Type B pancreatic cell (in vitro differentiated cells): ENCODE measurements at places on chromosomes 12 and 14. TPM values are rescaled to one million over a fixed set of nuclear protein-coding genes. Genes with fewer than 3 reads are reported as not detected.

- DNase-seq = no peak
- H3K4me1 ChIP-seq = no peaks in the 10 kb centered on the region
- no peak overlapping the region for H3K27ac ChIP-seq
Measured at GRCh38 chr14:78425330-78425729, 255.2 kb downstream of the NRXN3 start.

GRCh38 chr12:5873281-5873919, 71.7 kb downstream of the ANO2 start:
- no peaks in the 10 kb centered on the region for H3K36me3 ChIP-seq
- no peak for DNase-seq
- H3K4me3 ChIP-seq = no peak overlapping the region
- H3K4me1 ChIP-seq = peaks cover 4% of the 10 kb centered on the region
- no peak overlapping the region for H3K27ac ChIP-seq
- peaks cover 40% of the 10 kb centered on the region for H3K27me3 ChIP-seq

GRCh38 chr14:46399049-46399448, 252.5 kb downstream of the RPL10L start:
- no peak for DNase-seq
- no peak overlapping the region for H3K27ac ChIP-seq
- no peaks in the 10 kb centered on the region for H3K36me3 ChIP-seq

GRCh38 chr12:104467346-104467837, 10.6 kb downstream of the CHST11 start:
- no peak for DNase-seq
- no peak overlapping the region for H3K27ac ChIP-seq
- peaks cover 13% of the 10 kb centered on the region for H3K4me1 ChIP-seq
- H3K4me3 ChIP-seq = no peak overlapping the region
- peaks cover 9% of the 10 kb centered on the region for H3K36me3 ChIP-seq

- H3K4me1 ChIP-seq = no peaks in the 10 kb centered on the region
- no peak overlapping the region for H3K4me3 ChIP-seq
- H3K36me3 ChIP-seq = peaks cover 4% of the 10 kb centered on the region
- DNase-seq = no peak
- H3K27me3 ChIP-seq = no peaks in the 10 kb centered on the region
- no peak overlapping the region for H3K27ac ChIP-seq
Measured at GRCh38 chr12:110530511-110530910, 28.4 kb downstream of the RAD9B start.

DNA sequence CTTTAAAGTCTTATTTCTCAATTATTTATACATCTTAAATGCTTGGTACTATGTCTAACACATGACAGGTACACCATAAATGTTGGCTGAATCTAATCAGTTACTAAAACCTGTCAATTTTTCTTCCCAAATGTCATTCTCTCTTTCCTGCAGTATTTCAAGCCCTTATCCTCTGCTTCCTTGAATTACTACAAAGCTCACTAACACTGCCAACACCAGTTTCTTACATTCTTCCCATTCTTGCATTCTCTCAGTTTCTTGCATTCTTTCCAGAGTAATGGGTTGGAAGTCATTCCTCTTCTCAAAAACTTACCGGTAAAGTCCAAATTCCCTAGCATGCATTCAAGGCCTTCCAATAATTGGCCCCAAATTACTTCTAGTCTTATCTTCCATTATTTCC, 9.6 kb upstream of the SMARCC2 start:
- no peak overlapping the region for H3K4me3 ChIP-seq
- H3K27ac ChIP-seq = peak overlapping the region; percentile 3
- DNase-seq = no peak
- H3K36me3 ChIP-seq = no peaks in the 10 kb centered on the region

DNA sequence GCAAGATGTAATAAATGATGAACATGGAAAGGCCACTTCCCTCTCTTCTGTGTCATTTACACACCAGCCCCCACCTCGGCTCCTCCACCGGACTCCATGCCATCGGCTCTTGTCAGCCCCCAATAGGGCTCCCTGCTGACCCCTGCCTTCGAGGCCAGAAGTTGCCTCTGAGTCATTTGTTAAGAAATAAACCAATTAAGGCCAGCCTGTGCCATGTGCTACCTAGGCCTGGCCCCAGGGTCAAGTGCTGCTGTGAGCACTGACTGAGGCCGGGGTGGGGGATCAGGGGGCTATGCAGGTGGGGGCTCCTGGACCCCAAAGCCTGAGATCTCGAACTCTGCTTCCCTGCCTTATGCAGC, 53.2 kb downstream of the TESC start:
- no peak overlapping the region for H3K4me3 ChIP-seq
- no peak for DNase-seq
- peaks cover 27% of the 10 kb centered on the region for H3K4me1 ChIP-seq
- no peaks in the 10 kb centered on the region for H3K36me3 ChIP-seq
- no peak overlapping the region for H3K27ac ChIP-seq

- DNase-seq = no peak
- peak within 1 kb of the TSS; percentile 14 for H3K27ac ChIP-seq
- peaks cover 8% of the 10 kb centered on the region for H3K36me3 ChIP-seq
- H3K4me3 ChIP-seq = no peak within 1 kb of the TSS
- H3K27me3 ChIP-seq = peaks cover 20% of the 10 kb centered on the region
Measured at GRCh38 chr12:8455727-8456360, at the start of gene CLEC6A. CLEC6A (plus strand) TSS chr12:8455962; CDS start chr12:8456112, 150 bp downstream.

GRCh38 chr12:117440384-117440783, 79.0 kb upstream of the NOS1 start:
- DNase-seq = no peak
- H3K27me3 ChIP-seq = peaks cover 33% of the 10 kb centered on the region
- H3K36me3 ChIP-seq = no peaks in the 10 kb centered on the region
- H3K4me1 ChIP-seq = no peaks in the 10 kb centered on the region
- H3K27ac ChIP-seq = no peak overlapping the region

DNA sequence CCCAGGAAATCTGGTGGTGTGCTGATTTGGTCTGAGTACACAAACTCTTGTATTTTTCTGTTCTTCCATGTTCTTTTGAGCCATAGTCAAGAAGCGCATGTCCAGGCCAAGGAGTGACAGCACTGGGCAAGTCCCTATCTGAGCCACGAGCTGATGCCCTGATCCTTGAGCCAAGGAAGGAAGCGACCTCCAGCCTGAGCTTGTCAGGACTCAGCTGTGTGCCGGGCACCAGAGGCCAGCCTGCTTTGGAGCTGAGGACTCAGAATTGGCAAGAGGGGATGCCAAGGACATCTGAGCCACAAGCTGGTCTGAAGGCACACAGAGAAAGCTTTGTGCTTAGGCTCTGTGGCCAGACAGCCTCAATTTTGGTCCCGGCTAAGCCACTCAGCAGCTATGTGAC, 52.6 kb downstream of the GALNT16 start:
- H3K4me3 ChIP-seq = no peak overlapping the region
- H3K36me3 ChIP-seq = no peaks in the 10 kb centered on the region
- peaks cover 3% of the 10 kb centered on the region for H3K27me3 ChIP-seq
- peak; percentile 37 for DNase-seq
- H3K4me1 ChIP-seq = no peaks in the 10 kb centered on the region
- no peak overlapping the region for H3K27ac ChIP-seq

Gene VDR
- 0.77 and 1.5 TPM in 2 replicates for total RNA-seq
